Astrocyte (in vitro differentiated cells and primary cell): ENCODE measurements at places on chromosomes 3 and 15. TPM values are rescaled to one million over a fixed set of nuclear protein-coding genes. Genes with fewer than 3 reads are reported as not detected.

DNA sequence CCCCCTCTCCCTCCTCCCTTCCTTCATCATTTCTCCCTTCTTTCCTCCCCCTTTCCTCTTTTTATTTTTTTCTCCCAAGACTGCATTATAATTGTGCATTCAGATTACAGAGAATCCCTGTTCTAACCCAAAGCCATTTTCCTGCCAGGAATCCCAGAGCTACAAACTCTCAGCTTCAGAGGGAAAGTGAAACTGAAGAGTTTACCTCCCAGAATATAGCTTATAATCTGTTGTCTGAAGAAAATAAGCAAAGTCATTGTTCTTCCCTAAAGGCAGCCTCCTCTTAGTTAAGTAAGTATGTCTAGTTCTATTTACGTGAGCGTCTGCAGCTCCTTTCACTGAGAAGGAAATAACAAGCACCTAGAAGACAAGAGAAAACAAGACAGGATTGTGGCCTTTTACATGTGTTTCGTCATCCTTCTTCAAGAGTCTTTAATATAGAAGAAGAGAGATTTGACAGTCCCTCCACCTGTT is 97.2 kb downstream of the CHST2 start:
- no peak for DNase-seq

DNA sequence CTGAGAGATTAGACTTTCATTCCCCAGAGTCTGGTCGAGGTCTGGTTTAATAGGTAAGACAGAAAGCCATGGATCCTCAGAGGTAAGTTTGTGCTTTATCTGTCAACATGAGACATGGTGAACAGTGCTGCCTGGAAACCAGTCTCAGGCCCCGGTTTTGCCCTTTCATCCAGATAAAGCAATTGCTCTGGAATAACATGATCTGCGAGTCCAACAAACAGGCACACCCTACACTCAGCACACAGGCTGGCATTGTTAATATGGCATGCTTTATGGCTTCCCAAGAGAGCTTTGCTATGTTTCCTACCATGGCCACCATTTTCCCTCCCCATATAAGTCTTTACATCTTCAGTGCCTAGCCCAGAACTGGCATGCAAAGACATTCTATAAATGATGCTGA is 30.1 kb upstream of the MNS1 start:
- DNase-seq: no peak

Gene MYZAP
- 0.41 TPM in 1 of 2 replicates, not detected in the other for total RNA-seq

GRCh38 chr3:32349184-32349583 is 42.5 kb upstream of the CMTM7 start:
- DNase-seq: no peak

Gene HIGD2B
- not detected in 2 replicates for total RNA-seq

DNA sequence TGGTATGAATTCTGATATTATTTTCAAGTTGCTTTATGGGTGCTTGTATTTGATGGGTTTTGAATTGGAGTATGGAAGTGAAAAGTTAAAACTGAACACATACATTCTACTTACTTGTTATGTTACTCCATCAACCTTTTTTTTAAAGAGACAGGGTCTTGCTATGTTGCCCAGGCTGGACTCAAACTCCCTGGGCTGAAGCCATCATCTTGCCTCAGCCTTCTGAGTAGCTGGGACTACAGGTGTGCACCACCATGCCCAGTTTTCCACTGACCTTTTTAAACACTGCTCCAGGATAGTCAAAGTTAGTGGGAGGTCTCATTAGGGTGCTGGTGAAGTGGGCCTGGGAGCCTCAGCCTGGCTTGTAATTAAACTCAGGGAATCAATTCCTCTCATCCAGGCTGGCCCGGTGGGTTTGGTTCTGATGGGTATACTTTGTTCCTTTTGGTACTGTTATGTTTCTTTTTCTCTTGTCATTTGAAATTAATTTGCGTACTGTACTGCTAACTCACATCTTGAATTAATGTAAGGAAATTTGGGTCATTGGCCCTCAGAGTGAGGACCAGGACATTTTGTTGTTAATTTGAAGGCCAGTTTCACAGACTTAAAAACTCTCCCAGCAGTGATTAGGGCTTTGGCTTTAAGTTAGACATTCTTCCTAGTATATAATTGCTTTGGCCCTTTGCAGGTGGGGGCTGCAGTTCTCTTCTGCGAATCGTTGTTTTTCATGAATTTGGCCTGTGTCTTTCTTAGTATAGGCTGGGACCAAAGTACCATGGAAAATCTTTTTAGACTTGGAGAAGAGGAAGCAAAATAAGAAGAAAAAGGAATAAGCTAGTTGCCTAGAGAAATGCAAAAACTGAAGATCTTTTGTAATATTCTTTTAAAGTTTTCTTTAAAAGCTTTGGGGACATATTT is 66.9 kb downstream of the FNDC3B start:
- no peak for DNase-seq

Gene GOLGA6L4
- total RNA-seq: 3.3 and 4.6 TPM in 2 replicates

- DNase-seq: no peak
Measured at GRCh38 chr3:50274371-50275104, 4.3 kb upstream of the LSMEM2 start.

- no peak for DNase-seq
Measured at GRCh38 chr15:74809956-74810355, 2.7 kb upstream of the LMAN1L start.
